Calu3 (cell line): ENCODE measurements at places on chromosomes 11 and 22.

DNA sequence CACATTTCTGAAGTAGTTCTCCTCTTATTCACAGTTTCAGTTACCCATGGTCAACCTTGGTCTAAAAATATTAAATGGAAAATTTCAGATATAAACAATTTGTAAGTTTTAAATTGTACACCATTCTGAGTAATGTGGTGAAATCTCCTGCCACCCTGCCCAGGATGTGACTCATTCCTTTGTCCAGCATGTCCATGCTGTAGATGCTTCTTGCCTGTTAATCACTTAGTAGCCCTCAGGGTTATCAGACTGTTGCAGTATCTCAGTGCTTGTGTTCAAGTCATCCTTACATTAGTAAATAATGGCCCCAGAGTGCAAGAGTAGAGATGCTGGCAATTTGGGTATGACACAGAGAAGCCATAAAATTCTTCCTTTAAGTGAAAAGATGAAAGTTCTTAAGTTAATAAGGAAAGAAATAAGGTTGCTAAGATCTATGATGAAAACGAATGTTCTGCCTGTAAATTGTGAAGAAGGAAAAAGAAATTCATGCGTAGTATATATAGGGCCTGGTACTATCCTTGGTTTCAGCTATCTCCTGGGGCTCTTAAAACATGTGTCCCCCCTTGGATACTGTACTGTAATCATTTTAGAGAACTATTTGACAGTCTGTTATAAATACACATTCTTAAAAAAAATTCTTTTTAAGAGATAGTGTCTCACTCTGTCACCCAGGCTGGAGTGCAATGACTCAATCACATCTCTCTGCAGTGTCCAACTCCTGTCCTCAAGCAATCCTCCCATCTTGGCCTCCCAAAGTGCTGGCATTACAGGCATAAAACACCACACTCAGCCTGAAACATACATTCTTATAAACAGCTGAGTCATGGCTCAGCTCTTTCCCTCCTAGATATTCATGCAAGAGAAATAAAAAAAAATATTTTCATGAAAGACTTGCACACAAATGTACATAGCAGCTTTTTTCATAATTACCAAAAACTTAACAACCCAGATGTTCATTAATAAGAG is 31.3 kb downstream of the MTNR1B start:
- DNase-seq, result peak; percentile 8

GRCh38 chr11:95345651-95346050 is 114.6 kb upstream of the SESN3 start:
- DNase-seq, result no peak

GRCh38 chr22:42768385-42769035 is 47.8 kb upstream of the A4GALT start:
- no peak for DNase-seq

DNA sequence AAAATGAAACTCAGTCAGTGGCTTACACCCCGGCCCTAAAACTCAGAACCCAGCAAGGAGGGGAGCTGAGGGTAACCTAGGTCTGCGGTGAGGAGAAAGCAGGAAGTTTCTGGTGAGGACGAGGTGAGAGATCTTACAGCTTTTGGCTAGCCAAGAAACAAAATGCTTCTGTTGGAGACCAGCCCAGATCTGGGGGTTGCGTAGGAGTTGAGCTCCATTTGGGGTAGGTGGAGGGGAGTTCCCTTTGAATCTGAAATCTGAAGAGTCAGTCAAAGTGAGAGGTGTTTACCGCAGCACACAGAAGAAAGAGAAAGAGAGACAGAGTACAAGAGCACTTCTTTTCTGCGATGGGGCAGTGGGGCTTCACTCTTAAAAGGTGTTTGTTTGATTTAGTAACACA is 29.6 kb downstream of the EHF start:
- no peak for DNase-seq

DNA sequence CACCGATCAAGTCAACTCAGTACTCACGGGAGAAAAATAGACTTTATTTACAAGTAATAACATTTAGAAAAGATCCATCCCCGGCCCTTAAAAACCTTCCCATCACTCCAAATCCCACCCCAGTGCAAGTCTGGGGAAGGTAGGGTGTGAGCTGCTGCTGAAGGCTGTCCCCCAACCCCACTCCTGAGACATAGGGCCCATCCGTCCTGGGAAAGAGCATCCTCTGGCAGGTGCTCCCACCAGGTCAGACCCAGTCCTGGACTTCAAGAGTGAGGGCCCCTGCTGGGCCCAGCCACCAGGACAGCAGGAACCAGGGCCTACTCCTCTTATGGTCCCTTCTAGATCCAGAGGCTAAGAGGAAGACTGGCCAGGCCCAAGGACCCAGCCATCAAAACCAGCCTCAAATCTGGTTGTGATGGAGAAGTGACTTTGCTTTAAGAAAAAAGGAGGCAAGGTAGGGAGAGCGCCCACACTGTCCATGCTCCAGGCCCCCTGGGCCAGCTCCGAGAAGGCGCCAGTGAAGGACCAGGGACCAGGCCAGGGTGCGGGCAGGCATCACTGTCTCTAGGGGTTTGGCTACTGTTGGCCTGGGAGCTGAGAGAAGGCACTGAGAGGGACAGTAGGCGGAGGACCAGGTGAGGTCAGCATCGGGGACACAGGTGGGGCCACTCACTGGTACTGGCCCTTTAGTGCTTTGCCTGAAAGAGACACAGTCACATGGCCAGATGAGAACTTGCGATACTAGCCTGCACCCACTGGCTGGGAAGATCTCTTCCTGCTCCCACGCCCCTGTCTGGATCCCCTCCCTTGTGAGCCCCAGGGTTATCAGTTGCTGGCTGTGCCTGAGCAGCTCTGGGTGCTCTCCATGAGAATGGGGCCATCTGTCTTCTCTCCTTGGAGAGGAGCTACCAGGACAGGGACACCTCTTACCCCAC is 4.4 kb downstream of the IL18BP start:
- DNase-seq, result no peak

- DNase-seq, result no peak
Measured at GRCh38 chr11:35352077-35352888, 67.1 kb downstream of the SLC1A2 start.

- no peak for DNase-seq
Measured at GRCh38 chr11:29801561-29801960, 215.3 kb downstream of the KCNA4 start.
